ENCODE measurements at places on chromosomes 16 and 17.

GRCh38 chr16:50612849-50613198 is 64.6 kb downstream of the NKD1 start:
- DNase-seq: no peak

DNA sequence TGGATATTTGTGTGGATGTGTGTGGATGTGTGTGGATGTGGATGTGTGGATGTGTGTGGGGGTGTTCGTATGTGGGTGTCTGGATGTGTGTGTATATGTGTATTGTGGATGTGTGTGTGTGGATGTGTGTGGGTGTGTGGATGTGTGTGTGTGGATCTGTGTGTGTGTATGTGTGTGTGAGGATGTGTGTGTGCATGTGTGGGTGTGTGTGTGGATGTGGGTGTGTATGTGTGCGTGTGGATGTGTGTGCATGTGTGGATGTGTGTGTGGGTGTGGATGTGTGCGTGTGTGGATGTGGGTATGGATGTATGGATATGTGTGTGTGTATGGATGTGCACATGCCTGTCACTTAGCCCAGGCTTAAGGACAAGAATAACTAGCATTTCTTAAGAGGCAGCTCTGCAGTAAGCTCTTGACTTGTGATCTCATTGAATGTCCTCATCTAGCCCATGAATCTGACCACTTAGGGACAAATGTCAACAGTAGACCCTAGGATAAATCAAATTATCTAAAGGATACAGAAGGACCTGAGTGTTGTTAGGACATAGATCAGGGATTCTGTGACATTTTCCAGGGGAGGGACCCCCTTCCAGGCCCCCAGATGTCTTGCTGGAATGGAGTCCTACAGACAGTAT is 83.5 kb downstream of the BMERB1 start:
- DNase-seq: no peak

DNA sequence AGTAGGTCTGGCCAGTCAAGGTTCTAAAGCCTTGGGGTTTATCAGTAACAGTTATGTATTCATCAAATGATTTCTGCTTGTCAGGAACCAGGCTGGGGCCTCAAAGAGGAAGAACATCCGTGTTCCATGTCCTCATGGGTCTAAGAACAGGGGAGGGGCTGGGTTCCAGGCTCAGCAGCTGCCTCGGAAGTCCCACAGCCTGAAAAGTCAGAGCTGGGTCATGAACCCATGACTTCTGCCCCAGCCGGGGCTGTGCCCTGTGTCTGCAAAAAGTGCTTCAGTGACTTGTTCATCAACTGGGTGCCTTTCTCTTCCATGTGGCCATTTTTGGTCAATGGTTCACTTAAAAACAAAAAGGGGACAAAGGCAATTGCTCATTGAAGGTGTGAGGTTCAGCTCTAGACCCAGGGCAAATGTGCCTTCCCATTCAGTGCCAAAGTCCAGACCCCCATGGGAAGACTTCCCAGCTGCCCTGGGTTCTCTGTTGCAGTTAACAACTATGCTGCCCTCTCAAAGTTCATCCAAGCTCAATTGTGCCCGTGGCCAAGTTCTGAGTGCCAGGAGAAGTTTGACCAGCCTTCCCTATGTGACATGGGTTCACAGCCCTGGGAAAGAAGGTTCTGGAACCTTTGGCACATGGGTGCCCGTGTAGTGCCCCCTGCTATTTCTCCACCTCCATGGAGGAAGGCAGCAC is 18.5 kb downstream of the TBKBP1 start:
- no peak for DNase-seq

DNA sequence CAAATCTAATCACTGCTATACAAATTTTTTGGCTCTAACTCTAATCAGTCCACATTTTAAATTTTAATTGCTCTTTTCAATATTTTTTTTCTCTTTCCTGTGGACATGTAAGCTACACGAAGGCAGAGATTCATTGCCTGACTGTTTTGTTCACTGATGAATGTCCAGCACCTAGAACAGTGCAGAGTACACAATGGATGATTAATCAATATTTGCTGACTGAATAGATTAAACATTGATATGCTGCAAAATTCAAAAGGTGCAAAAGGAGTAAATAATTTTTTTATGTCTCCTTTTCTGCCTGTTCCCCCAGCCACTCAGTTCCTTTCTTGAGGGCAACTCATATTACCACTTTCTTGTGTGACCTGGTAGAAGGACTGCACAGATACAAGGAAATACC is 32.8 kb downstream of the SCNN1B start:
- no peak for DNase-seq

DNA sequence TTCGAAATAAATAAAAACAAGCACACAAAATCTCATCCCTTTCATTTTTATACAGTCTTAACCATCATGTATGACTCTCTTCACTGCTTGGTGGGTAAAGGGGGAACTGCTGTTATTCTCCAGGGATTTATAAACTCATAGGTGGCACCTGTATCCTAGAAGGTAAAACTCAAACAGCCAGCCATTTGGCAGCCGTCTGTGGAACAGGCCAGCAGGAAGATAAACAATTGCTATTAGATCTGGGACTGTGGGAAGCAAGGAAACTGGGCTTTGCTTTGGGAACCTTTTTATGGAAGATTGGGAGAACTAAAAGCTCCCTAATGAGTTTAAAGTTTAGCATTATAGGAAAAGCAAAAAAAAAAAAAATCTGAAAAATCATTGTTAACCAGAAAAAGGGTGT is 126.0 kb downstream of the TANGO6 start:
- no peak for DNase-seq

DNA sequence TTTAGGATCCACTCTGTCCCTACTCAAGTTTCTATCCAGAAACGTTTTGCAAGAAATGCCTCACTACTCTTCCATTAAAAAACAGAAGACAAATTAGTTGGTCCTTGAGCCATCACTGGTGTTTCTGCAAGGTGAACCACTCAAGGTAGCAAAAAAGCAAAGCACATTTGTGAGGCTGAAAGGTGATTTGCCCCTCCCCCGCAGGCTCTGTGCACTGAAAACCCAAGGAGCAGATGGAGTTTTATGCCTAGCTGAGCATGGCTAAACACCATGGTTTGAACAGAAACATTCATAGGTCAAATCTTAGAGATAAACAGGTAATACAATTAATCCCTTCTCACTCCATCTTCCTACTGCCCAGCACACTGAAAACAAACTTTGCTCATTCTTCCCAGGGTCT is 538.2 kb upstream of the CDH5 start:
- DNase-seq: no peak

DNA sequence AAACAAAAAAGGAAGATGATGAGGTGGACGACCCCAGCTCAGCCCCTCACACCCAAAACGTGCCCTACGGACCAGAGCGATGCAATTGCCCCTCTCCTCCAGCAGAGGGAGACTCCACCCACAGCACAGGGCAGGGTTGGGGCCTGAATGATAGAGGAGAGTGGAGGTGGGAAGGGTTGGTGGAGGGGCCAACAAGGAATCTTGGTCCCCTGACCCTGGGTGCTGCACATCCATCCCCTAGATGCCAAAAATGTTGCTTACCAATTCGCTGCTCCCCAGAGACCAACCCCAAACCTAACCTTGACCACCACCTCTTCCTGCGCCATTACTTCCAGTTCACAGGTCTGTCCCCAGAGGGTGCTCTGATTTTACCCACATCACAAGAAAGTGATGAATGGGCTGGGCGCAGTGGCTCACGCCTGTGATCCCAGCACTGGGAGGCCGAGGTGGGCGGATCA is 12.9 kb downstream of the P2RX5 start:
- peak; percentile 71 for DNase-seq

DNA sequence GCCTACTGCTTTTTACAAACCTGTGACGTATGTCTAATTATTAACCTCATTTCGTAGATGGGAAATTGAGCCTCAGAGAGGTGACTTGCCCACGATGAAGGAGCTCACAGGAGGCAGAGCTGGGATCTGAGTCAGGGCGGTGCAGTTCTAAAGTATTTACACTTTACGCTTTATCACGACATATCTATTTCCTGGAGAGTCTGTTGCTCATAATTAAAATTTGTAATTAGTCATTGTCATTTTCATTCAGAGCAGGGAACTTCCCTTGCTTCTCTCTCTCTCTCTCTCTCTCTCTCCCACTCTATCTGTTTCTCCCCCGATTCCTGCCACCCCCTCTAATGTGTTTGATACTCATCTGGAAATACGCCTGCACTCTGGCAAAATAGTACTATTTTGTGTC is 5.9 kb downstream of the SLC5A11 start:
- no peak for DNase-seq

- peak; percentile 47 for DNase-seq
Measured at GRCh38 chr16:67394155-67395104, 1.1 kb upstream of the TPPP3 start.

DNA sequence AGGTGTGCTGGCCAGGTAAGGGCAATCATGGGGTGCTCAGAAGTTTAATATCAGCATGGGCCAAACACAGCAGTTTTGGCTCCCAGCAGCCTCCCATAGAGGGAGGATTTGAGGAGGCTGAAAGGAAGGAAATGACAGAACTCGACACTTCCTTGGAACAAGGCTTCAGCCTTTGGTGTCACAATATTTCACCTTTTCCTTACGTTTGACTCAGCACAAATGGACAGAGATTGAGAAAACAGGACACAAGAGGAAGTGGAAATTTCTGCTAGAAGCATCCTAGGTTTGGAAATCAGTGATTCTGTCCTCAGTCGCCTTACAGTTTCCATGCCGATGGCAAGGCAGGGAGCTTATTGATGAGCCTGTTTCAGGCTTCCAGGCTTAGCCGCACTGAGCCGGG is 181.4 kb downstream of the MAF start:
- DNase-seq: no peak

DNA sequence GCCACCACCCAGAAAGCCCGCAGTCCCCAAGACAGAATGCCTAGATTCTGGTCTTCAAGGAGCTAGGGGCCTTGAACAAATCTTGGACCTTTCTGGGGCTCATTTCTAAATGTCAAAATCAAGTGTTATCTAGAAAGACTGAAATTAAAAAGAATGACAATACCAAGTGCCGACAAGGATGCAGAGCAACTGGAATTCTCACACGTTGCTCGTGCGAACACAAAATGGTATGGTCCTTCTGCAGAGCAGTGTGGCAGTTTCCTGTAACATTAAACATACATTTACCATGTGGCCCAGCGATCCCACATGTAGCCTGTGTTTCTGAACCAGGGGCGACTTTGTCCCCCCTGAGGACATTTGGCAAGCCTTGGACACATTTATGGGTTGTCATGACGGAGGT is 137.9 kb downstream of the GAS7 start:
- DNase-seq: no peak

- no peak for DNase-seq
Measured at GRCh38 chr17:77449908-77450741, 309.4 kb downstream of the SEC14L1 start.

- DNase-seq: no peak
Measured at GRCh38 chr17:52546990-52547389, 388.5 kb upstream of the CA10 start.

DNA sequence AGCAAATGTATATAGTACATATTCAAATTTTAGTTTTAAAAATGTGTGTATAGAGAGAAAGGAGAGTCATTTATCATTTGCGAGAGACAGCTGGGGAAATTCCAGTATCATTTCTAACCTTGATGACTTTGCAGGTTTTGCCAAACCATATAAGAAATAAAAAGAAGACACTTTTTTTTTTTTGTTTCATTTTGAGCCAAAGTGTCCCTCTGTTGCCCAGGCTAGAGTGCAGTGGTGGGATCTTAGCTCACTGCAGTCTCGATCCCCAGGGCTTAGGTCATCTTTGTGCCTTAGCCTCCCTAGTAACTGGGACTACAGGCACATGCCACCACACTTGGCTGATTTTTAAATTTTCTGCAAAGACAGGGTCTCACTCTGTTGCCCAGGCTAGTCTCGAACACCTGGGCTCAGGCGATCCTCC is 38.4 kb upstream of the VWA3A start:
- DNase-seq: no peak

GRCh38 chr16:75647112-75647491 is 363 bp downstream of the KARS1 start:
- no peak for DNase-seq

All from CD4-positive, alpha-beta T cell (primary cell).